CD4-positive, alpha-beta T cell treated with Interleukin-2 at 100 ng/mL for 4 hours (primary cell): ENCODE measurements at places on chromosomes 3 and 15.

GRCh38 chr3:179147514-179147872, 664 bp upstream of the PIK3CA start:
- DNase-seq = no peak

DNA sequence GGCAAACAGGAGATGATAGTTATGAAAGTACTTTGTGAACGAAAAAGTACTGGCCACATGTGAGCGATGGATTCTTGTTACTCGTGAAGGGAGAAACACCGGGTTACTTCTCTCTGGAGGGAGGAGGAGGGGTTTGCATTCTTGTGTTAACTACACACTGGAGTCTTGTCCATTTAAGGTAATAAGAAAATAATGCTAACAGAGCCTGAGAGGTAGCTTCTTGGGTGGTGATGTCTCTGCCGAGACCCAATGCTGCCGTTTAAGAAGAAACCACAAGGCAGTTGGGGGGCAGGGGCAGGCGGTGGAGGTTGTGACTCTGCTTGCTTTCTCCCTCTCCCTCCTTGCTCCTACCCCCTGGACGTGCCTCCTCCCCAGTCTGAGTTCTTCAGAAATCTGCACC, 100.9 kb upstream of the ROPN1 start:
- no peak for DNase-seq

GRCh38 chr15:96359616-96360521, 29.4 kb downstream of the NR2F2 start:
- no peak for DNase-seq

GRCh38 chr3:159761369-159761768, 227.3 kb upstream of the IL12A start:
- DNase-seq = no peak

GRCh38 chr3:25448750-25449692, 21.0 kb downstream of the RARB start:
- DNase-seq = no peak

DNA sequence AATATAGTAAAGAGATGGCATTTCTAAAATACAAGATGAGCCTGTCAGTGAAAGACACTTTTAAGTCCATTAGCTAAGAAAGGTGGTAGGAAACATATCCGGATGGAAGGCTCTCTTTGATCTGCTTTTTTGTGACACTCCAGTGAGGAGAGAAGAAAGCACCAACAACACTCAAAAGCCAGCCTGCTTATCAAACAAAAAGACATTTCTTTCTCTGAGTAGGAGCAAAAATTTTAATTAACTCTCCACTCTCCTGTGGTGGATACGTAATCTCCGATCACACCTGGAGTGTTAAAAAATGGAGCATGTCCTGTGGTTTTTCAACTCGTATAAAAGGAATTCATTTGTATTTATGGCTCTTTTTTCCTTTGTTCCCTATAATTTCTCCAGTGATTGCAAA, 65.3 kb downstream of the OXNAD1 start:
- no peak for DNase-seq

DNA sequence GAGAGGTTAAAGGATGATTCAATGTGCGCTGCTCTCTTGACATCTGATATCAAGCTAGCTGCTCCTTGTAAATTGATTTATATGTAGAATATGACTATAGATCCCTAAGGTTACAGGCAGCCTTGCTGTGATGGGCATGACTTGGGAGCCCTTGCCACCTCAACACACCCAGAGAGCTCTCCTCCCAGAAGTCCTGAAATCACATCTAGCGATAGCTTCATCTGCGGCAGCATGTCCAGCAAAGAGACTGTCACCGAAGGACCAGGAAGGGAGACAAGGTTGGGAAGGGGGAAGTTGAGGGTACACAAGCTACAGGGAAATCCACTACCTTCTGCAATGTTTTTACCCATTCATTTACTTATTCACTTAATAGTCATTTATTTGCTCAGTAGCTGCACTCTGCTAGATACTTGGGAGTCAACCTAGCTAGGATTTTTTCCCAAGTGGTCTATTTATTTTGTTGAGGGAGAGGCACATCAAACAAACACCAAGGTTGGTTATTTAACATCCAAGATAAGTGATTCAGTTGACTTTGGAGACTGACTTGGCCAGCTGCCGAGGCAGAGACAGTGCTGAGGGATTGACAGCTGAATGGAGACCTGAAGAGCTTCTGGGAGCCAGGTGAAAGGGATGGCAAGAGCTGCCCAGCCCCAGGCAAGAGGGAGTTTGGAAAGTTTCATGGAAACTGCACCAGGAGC, 205.8 kb upstream of the IL12A start:
- no peak for DNase-seq

DNA sequence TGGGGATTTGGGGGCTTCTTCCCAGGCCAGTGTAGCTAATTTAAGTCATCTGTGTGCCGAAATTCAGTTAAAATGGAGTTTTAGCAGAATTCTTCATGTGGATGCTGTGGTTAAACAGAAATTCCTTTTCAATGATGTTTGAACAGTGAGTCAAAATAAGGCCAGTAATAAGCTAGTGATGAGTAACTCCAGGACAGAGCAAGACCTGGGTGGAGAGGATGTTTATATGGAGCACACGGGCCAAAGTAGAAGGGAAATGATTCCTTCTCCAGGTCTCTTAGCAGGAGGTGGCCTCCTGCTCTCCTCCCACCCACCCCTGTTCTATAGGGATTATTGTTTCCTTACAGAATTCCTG, 31.9 kb upstream of the UACA start:
- DNase-seq = no peak

- DNase-seq = no peak
These were observed 34.5 kb downstream of the CCDC12 start for GRCh38 chr3:46942076-46942475.

GRCh38 chr3:176193032-176193730, 1004.1 kb downstream of the TBL1XR1 start:
- no peak for DNase-seq

DNA sequence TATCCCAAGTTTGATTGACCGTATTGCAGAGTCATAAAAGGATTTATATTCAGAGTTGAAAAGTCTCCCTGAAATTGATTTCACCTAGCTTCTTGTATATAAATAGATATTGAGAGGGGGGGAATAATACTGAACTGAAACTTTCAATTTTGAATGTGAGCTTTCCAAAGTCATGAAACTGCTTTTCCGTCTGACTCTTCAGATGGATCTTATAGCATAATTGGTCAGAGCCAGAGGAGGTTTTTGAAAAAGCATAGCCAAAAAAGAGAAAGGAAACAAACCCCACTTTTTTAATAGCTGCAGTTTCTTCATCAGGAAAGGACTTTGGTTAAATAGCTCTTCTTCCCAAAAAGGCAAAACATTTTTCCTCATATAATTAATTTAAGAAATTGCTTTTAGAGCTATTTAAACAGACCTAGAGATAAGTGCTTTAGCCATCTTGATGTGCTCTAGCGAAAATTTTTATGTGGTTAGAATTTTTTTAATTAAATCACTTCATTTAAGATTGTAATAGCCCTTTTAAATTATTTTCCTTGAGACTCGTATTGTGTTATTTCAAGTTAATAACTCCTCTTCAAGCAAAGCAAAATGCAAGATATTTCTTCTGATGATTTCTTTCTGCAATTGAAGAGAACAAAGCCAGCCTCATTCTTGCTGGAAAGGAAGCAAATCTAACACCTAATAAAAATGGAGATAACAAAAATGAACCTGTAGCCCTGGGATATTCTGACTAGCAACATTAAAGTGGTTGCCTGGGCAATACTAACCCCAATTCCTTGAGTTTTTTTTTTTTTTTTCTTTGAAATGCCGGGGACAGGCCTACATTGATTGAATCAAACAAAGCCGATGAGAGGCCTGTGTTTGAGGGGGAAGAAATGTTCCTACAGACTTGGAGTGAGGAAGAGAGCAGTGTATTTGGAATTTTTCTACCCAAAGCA, 173.6 kb downstream of the PTPRG start:
- DNase-seq = no peak

DNA sequence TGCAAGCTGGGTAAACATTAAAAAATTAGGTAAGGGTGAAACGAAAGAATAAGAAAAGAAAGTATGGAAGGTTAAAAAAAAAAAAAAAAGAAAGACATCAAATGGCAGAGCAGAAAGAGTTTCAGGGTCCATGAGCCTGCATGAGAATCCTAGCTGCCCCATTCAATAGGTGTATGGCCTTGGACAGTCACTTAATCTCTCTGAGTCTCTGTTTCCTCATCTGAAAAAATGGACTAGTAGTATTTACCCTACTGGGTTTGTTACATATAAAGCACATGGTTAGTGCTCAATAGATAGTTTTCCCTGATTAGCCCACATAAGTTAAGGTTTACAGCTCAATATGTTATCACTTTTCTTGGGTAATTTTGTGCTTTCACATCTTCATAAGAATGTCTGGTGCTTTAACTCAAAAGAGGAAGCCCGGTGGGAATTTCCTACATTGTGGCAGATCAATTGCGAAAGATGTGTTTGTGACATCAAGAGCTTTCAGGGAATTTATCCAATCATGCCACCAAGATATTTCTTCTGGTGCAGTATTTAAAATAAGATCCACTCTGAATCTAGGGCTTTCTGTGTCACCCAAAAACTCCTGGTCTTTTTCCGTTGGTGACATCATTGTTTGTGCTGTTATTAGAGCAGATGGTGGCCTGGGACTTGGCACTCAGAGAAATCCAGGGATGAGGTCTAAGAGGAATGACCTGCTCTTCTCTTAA, 57.2 kb upstream of the UBE2E1 start:
- peak; percentile 10 for DNase-seq

DNA sequence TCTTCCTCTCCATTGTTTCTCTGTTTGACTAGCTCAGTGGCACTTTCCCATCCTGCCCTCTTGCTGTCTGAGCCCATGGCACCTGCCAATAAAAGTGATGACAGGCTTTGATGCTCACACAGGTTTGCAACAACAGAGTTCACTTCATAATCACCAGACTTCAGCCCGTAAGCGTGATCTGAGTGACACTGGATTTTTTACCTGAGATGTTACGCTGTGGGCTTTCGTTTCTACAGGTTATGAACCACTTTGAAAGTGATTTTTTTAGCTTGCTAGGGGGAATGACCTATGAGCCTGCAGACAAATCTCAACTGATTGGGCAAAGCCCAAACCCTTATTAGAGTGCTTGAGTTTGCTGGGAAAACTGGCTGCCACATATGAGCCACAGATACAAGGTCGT, 173.9 kb upstream of the ICE2 start:
- no peak for DNase-seq

- no peak for DNase-seq
These were observed 17.2 kb upstream of the FOXP1 start for GRCh38 chr3:71600646-71601288.

- no peak for DNase-seq
These were observed 32.4 kb downstream of the SCN5A start for GRCh38 chr3:38617137-38617536.

GRCh38 chr3:125957674-125958510, 11.1 kb upstream of the ROPN1B start:
- DNase-seq = no peak

DNA sequence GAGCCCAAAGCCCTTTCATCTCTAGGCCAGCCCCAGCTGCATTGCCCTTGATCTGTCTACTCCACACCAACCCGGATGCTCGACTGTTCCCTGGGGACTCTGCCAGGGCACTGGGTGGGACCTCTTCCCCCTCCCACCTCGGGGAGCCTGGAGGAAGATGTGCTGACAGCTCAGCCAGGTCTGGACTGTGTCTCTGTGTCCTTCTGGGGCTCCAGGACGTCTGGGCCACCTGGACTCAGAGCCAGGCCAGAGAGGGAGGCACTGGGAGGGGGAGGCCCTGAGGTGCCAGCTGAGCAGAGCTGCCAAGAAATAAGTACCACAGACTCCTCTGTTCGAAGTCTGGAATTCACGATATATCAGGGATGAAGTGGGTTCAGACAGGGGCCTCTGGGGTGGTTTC, 5.8 kb upstream of the HCN4 start:
- DNase-seq = no peak

DNA sequence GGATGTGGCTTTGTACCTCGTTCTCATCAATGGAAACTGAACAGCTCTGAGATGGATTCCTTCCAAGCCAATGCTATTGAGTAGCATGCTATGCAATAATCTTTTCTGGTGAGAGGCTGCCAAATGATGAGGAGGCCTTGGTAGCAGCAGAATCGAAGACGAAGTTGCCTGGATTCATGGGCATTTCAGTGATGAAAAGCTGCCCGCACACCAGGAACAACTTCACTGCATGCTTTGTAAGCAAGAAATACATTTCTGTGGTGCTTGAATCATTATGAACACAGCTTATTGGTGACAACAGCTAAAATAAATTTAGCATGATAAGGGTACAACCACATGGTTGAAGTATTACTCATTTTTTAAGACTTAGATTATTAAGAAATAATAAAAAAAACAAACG, 246.8 kb upstream of the ROBO1 start:
- DNase-seq = no peak

GRCh38 chr3:181773921-181774320, 62.2 kb downstream of the SOX2 start:
- DNase-seq = no peak

DNA sequence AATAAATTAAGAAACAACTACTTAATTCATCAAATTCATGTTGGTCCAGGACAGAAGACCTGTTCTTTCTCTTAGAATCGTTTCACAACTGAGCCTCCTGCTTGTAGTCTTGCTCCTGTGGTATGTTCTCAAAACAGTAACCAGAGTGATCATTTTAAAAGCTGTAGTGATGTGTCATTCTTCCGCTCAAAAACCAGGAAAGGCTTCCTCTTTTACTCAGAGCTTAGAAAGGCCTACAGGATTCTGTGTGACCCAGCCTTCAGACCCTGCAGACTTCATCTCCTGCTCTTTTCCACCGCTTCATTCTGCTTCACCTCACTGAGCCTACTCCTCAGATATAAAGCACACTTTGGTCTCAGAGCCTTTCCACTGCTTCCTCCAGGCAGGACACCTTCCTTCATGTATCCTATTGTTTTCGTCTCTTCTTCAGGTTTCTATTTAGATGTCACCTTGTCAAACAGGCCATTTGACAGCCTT, 22.7 kb downstream of the ST6GAL1 start:
- DNase-seq = peak; percentile 60

- DNase-seq = no peak
These were observed 354.9 kb downstream of the RSL24D1 start for GRCh38 chr15:54841701-54842305.

DNA sequence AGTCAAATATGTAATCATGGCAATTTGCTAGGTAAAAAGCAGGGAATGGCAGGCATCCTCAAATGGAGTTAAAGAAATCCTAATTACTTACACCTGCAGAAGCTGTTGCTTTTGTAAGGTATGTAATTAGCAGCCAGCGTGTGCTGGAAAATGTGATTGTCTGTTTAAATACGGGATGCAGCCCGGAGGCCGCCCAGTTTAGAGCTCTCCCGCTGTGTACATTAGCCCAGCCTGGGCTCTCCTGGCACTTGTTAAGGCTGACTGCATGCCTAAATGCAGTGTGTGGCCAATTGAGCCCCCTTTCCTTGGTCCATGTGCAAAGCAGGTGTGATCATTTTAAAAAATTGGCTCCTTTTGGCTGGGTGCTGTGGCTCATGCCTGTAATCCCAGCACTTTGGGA, 9.0 kb downstream of the DPH3 start:
- no peak for DNase-seq

GRCh38 chr3:158961471-158961870, 159.6 kb downstream of the MFSD1 start:
- no peak for DNase-seq

DNA sequence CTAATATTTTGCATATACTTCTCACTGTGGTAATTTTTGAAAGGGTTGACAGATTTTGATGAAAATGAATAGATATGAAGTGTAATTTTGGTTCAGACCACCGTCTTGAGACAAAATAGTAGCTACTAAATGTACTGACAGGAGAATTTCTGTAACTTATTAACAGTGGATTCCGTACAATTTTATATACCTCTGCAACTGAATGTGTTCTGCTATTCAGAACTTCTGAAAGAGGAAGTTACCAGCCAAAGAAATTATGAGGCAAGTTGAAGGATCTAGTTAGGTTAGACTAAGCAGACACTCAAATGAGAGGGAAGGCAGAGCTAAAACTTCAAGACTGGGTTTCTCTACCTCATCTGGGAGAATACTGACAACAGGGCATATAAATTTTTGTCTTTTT, 29.4 kb downstream of the GAP43 start:
- no peak for DNase-seq
